ENCODE measurements at places on chromosomes 1 and 21.

GRCh38 chr1:180279651-180280050, 49.6 kb downstream of the LHX4 start:
- DNase-seq = no peak

GRCh38 chr1:1331068-1331965, at the start of gene TAS1R3:
Gene TAS1R3 (plus strand): TSS chr1:1331280. CDS start chr1:1331346, 66 bp downstream.
- DNase-seq = no peak

DNA sequence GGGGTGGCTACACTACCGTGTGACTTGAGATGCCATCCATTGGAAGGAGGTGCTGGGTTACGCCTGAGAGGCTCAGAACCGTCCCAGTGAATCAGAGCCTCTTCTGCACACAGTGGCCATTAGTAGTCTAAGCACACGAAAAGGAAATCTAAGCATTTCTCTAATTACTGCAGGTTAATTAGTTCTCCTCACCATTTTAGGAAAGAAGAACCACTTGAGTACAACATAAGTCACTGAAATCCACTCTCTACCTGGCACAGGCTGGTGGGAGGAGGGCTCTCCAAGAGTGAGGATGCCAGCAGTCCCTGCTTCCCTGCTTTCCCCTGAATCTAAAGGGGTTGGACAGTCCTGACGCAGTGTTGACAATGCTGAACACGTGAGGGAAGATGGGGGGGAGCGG, 606.3 kb downstream of the NPHP4 start:
- DNase-seq = no peak

GRCh38 chr1:211336161-211336560, 9.5 kb downstream of the TRAF5 start:
- DNase-seq = no peak

- DNase-seq = no peak
Measured at GRCh38 chr21:43654806-43655489, 4.3 kb downstream of the HSF2BP start.

- no peak for DNase-seq
Measured at GRCh38 chr1:91133248-91133647, 111.4 kb upstream of the ZNF644 start.

GRCh38 chr21:32298148-32298559, 501 bp upstream of the MRAP start:
- DNase-seq = no peak

GRCh38 chr1:183882335-183883167, 77.6 kb downstream of the RGL1 start:
- no peak for DNase-seq

DNA sequence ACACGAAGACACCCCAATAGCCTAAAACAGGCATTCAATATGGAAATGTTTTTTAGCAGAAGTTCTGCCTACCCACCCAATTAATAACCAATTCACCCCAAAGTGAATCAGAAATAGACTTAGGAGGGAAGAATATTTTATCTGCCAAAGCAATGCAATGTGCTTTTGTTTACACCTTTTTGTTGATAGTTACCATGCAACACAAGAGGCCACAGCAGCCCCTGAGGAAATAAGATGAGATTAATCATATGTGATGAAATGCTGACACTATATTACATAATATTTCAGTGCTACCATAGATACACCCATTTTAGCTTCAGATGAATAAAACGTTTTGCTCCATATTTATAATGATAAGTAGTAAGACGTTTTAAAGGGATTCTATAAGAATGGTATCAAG, 60.9 kb upstream of the RGS2 start:
- DNase-seq = no peak

- DNase-seq = no peak
Measured at GRCh38 chr1:9240914-9241820, 6.6 kb downstream of the H6PD start.

DNA sequence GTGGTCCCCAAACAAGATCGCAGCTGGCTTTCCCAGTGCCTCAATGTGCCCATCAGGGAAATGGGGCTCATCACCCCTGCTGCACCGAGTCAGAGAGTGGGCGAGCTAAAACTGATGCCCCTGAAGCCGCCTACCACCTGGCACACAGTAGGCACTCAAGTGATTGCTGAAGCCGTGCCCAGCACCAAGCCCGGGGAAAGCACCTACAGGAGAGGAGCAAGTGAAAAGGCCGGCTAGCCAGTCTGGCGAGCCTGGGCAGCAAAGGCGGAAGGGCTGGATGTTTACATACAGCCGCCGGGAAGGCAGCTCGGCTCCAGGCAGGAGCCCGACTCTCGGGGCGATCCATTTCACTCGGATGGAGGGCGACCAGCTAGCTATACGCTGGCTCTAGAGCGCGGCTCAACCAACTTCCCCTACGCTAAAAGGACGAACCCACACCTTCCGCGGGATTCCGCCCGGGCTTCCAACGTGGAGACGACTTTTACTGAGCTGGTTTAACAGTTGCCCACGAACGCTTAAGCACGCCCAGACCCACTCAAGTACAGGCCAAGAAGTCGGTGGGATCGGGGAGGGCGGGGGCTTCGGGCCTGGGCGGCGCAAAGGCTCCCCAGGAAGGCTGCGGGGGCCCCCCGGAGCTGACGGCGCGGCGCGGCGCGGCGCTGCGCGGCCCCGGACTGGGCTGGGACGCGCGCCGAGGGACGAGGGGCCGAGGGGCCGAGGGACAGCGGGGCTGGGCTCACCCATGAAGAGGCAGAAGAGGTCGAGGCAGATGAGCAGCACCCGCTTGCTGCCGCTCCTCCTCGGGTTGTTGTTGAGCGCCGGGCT, 1.0 kb downstream of the PLPP3 start:
- DNase-seq = peak; percentile 0

DNA sequence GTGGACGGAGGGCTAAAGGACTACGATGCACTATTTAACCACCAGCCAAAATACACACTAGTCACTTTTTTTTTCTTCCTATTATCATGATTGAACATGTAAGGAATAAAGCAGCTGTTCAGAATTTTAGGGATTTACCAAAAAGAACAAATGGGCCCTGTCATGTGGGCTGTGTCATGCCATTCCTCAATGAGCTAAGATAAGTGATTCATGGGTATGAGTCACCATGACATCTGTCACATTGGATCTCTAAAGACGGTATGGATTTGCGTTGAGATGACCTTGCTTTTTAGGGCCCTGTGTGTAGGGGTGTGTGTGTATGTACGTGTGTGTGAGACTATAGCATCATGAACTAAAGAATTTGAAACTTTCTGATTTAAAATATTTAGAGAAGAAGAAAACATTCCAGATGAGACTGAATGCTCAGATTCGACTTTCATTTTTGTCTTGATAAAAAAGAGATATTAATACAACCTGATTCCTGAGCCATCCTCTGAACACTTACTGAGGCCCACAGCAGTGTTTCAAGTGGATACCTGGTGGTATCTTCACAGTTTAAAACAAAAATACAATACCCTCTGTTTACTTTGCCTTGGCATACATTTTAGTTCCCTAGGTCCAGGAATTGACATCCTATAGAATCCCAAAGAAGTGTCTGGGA, 246.1 kb upstream of the DUSP10 start:
- DNase-seq = no peak

DNA sequence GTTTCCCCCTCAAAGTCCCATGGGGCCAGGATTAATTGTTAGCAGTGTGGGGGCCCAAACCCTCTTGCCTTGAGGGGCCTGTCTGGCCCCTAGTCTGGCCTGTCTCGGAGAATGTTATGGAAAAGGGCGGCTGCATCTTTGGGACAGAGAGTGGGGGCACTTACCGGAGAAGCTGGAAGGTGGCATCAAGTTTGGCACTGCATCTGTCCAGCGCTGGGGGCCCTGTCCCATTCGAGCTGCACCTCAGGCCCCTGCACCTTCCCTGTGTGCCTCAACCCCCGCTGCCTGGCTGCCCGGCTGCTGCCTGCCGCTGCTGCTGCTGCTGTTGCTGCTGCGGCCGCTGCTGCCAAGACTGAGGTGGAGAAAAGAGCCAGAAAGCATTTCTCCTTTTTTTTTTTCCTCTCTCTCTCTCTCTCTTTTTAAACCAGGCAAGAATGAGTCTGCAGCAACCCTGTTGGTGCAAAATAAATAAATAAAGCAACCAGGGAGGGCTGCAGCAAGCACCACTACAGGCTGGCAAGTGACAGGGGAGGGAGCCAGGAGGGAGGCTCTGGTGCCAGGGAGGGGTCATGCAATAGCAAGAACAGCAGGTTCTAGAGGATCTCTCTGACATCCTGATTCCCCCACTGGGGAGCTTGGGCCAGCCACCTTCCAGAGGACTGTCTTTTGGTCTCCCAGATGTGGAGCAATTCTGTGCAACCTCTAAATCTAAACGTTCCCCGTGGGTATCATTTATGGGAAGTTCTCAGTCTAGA, at the start of gene LINGO4:
Gene LINGO4, minus strand, starts transcription at position 354 of the 755 bp plus-strand sequence. CDS start 2,715 bp downstream, outside the sequence.
- DNase-seq = no peak

- DNase-seq = no peak
Measured at GRCh38 chr1:242016479-242016878, 17.6 kb upstream of the MAP1LC3C start.

GRCh38 chr1:207993477-207994445, 82.8 kb upstream of the CD34 start:
- DNase-seq = no peak

- DNase-seq = no peak
Measured at GRCh38 chr1:239633432-239633831, 247.1 kb downstream of the CHRM3 start.

- DNase-seq = no peak
Measured at GRCh38 chr1:230171356-230172015, 104.4 kb downstream of the GALNT2 start.

DNA sequence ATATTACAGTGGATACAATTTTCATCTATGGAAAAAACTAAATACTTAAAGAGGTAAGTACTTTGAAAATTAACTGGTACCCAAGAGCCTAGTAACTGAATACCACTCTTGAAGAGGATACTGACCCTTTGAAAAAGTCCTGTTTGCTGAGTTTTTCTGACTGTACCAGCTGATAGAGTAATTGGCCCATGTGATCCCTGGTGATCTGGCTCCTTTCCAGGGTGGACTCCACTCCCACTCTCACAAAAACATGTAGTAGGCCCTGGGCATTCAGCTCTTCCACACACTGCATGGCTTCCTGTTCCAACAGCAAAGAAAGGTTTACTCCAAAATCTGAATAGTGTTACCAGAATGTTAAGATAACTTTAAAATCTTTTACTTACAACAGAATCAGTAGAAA, 53.6 kb upstream of the HP1BP3 start:
- no peak for DNase-seq

- DNase-seq = no peak
Measured at GRCh38 chr1:91498035-91498434, 2.6 kb upstream of the CDC7 start.

DNA sequence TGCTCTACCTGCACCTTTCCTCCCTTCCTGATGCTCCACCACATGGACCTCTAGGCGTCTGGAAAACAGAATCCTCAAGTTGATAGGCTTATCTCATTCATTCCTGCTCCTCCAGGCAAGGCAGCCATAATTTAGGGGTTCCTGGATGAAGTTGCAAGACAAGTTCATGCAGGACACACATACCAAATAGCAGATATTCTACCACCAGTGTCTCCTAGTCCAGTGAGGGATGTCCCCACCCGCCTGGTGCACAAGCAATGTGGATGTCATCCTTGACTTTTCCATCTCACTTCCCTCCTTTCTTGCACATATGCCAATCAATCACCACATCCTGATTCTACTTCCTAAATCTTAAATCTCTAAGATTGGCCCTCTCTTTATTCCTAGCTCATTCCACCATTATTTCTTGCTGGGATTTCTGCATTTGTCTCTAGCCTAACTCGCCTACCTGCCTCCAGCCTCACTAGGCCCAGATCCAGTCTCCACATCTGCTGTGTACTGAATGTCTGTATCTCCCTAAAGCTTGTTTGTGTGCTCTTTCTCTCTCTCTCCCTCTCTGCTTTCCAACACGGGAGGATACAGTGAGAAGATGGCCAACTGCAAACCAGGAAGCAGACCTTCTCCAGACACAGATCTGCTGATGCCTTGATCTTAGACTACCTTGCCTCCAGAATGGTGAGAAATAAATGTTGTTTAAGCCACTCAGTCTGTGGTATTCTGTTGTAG, 40.5 kb downstream of the CD34 start:
- DNase-seq = no peak

- no peak for DNase-seq
Measured at GRCh38 chr1:27217401-27217800, 17.0 kb upstream of the WDTC1 start.

GRCh38 chr1:167911413-167911812, 2.5 kb downstream of the ADCY10 start:
- DNase-seq = no peak
